NCI-H1048 (cell line): ENCODE measurements at places on chromosomes 7 and 10.

DNA sequence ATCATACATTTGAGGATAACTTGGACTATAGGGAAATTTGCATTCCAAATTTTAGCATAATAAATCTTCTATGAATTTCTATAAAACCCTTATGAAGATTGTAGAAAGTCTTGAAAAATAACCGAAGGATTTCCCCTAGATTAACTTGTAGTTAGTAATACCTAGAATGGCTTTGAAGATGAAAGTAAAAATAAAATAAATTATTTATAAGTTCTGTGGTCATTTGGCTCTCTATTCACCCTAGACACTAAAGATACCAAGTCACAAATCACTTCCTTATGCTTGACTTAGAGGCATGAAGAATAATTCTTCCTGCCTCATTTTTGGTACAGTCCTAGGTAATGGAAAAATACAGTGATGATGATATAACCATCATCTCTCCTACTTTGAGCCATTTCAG, 79.3 kb downstream of the CSTF2T start:
- DNase-seq = no peak

DNA sequence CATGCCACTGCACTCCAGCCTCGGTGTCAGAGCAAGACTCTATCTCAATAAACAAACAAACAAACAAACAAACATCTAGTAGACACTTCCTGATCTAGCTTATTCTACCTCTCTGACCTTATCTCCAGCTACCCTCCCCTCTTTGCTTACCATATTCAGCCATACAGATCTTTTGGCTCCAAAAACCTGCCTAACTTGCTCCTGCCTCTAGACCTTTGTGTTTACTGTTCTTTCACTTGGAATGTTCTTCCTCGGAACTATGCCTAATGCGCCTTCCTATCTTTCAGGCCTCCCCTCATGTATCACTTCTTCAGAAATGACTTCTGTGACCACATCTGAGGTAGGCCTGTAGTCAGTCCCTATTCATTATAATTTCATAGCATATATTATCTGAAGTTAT, 20.3 kb upstream of the WNT8B start:
- no peak for DNase-seq

DNA sequence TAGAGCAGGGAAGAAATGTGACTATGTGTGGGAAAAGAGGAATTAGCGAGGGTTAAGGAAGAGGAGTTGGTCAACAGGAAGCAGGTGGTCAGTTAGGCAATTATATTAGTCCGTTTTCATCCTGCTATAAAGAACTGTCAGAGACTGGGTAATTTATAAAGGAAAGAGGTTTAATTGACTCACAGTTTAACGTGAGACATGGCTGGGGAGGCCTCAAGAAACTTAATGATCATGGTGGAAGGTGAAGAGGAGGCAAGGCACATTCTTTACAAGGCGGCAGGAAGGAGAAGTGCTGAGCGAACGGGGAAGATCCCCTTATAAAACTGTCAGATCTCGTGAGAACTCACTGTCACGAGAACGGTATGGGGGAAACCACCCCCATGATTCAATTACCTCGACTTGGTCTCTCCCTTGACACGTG, 35.0 kb downstream of the RAMP3 start:
- DNase-seq = no peak

GRCh38 chr7:5255832-5256231, 26.9 kb upstream of the SLC29A4 start:
- DNase-seq = no peak

- DNase-seq = no peak
Measured at GRCh38 chr10:97321804-97322190, 2.7 kb downstream of the FRAT1 start.

GRCh38 chr7:28064437-28064836, 116.2 kb downstream of the JAZF1 start:
- DNase-seq = no peak

GRCh38 chr7:5452470-5452899, 28.9 kb upstream of the TNRC18 start:
- DNase-seq = no peak

DNA sequence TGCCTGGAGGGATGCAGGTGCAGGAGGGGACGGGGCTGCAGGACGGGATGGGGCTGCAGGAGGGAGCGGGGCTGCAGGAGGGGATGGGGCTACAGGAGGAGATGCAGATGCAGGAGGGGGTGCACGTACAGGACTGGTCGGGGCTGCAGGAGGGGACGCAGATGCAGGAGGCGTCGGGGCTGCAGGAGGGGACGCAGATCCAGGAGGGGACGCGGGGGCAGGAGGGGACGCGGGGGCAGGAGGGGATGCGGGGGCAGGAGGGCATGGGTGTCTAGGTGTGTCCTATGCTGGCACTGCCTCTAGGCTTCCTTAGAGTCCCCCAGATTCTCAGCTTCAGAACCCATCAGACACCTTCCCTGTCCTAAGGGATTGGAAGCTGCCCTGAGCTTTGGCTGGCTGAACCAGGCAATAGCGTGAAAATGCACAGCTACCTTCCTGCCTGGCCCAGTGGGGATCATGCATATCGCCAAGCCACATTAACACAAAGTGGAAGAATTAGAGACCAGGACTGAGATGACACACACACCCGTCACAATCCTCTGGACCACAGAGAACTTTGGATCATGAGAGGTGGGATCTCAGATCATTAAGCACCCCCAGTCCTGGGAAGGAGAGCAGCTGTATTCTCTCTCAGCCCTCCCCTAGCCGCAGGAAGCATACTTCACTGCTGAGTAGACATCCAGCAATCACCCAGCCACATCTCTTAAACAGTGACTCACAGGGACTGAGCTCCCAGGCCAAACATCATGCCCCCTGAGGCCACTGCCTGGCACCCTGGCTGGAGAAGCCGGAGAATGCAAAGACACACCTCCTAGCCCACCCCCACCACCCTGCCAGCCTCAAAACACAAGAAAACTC, 67.3 kb downstream of the VWA2 start:
- no peak for DNase-seq

DNA sequence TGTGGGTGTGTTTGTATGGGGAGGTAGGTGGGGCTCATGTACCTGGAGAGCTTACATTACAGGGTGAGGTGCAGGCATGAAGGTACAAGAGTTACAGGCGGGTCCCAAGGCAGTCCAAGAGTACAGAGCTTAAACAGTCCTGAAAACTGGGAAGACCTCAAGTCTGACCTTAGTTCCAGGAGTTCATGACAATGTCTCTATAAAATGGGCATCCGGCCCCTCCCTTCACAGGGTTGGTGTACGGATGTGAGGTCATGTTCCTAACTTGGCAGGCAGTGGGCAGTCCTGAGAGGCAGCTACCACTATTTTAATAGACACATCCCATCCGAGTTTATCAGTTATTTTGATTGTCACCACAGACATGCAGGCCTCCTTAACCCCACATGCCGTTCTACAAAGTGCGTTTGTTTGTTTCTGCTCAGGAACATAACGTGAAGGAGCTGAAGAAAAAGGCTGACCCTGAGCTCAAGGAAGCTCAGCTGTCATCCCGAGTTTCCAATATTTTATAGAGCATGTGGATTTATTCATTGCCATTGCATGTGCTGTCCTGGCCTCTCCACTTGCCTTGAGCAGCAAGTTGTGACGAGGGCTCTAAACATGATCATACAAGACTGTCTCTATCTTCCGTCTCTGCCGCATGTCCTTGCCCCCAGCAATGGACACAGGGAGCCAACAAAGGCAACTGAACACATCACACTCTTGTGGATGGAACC, 647.5 kb upstream of the IGFBP3 start:
- no peak for DNase-seq

DNA sequence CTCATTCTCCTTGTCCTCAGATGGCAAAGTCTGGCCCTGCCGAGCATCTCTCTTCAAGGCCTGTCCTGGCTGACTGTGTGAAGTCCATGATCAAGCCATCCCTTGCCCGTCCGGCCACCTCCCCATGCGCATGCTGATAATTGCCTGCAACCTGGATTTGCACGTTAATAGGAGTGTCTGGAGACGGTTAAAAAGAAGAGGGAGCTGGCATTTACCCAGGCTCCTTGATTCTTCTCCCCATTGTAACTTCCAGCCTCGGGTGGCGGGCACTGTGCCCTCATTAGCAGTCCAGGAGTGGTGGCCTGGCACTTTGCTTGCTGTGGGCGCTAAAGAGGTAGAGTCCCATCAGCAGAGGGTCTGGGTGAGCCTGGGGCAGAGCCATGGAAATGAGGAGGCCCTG, 157.4 kb downstream of the C10orf105 start:
- DNase-seq = no peak

DNA sequence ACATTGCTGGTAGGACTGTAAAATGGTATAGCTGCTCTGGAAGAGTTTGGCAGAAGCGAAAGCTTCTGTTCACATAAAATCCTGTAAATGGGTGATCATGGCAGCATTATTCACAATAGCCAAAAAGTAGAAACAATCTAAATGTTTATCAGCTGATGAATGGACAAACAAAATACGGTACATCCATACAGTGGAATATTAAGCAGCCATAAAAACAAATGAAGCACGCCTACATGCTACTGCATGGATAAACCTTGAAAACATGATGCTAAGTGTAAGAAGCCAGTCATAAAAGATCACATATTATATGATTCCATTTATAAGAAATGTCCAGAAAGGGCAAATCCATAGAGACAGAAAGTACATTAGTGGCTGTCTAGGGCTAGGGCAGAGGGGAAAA, 32.7 kb downstream of the KIN start:
- DNase-seq = no peak

GRCh38 chr7:31794851-31795344, 107.9 kb downstream of the PPP1R17 start:
- no peak for DNase-seq

DNA sequence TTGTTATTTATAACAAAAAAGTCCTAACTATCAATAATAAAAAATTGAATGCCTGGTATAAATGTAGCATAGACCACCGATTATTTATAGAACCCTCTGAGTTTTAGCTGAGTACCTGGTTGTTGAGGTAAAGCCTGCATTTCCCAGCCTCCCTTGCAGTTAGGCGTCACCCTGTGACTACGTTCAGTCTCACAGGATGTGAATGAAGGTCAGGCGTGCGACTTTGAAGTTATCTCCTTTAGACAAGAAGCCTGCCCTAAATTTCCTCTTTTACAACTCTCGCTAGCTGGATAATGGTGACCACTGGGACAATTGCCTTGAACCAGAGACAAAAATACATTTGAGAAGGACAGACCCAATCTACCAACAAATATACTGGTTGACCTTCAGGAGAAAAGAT, 67.5 kb upstream of the TES start:
- DNase-seq = no peak

- peak; percentile 83 for DNase-seq
Measured at GRCh38 chr10:123139521-123140163, 3.9 kb downstream of the HMX3 start.

GRCh38 chr7:34849986-34850385, 187.3 kb downstream of the DPY19L1 start:
- no peak for DNase-seq

- DNase-seq = no peak
Measured at GRCh38 chr10:131689486-131689885, 211.3 kb upstream of the PPP2R2D start.

DNA sequence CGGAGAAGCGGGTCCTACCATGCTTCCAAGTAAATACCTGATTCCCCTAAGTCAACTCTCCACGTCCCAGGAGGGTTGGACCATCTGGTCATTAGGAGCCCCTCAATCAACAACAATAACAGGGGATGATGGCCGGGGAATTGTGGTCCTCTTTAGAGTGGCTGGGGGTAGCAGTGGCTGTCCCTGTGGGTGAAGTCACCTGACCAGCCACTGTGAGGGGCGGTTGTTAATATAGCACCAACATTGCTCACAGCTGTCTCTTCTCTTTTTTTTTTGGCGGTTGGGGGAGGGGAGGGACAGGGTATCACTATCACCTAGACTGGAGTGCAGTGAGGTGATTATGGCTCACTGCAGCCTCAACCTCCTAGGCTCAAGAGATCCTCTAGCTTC, 67.9 kb downstream of the SPDYE5 start:
- no peak for DNase-seq

DNA sequence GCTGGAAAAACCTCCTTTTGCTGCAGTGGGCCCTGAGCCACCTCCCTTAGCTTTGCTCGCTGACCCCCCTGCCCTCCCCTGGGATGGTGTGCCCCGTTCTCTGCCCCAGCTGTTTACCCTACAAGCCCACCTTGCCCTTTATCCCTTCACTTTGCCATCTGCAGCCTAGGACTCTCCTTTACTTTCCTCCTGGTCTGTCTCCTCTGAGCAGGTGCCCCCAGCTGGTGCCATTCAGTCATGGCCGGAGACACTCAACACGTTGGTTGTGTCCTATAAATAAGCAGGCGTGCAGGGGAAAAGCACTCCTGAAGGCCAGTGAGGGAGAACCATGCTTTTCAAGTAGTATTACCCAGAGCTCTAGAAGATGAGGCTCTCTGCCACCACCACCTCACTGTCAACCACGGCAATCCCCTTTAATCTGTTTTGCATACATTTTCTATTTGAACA, 6.1 kb downstream of the RASSF4 start:
- DNase-seq = no peak

DNA sequence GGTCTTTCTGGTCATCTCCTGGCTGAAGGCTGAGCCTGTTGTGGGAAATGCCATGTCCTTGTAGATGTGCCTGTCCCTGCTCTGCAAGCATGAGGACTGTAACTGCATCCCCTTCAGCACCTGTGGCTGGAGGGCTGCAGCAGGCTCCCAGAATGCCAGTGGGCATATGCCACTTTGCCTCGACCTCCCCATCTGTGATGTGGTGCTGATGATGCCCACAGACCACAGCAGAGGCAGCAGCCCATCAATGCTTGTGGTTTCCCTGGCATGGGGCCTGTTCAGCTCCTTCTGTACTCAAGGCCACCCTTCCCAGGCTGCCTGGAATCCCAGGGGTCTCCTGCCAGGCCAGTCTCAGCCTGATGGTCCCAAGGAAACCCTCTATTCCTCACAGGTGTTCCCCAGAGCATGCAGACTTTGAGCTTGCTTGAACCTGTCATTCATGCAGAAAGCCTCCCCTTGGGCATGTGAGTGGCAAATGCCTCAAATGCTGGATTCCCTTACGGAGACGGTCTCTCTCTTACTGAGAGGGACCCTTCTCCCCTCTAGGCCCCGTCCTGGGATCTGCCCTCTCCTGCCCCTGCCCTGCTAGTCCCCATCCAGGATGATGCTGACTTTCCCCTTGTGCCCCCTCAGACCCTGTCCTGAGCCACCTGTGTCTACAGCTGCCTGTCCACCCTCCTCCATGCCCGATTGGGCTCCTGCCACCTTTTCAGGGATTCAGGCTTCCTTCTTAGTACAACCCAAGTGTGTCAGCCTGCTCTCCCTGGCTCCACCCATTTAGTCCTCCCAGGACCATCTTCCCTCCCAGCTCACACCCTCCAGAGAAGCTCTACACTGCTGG, 50.9 kb upstream of the ANTXRL start:
- DNase-seq = no peak

- no peak for DNase-seq
Measured at GRCh38 chr7:17921857-17922416, 18.4 kb downstream of the SNX13 start.

DNA sequence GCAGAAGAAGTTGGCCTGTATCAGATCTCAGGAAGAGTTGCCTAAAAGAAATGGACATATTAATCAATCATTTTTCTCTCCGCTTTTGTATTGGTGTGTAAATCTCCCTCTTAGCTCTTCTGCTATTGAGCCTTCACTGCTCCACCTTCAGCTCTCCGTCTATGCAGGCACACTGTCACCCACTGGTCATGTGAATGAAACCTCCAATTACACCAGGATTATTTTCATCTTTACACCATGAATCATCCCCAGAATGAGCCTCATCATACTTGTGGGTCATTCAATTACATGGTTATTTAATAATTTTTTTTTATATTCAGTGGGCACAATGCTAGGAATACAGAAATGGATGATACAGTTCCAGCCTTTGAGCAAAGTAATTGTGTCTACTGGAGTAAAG, 92.6 kb downstream of the LRRC4 start:
- no peak for DNase-seq
